ENCODE measurements at places on chromosomes 5 and 9.

GRCh38 chr5:88670461-88670860 lies 212.5 kb downstream of the MEF2C start:
- no peak for DNase-seq

DNA sequence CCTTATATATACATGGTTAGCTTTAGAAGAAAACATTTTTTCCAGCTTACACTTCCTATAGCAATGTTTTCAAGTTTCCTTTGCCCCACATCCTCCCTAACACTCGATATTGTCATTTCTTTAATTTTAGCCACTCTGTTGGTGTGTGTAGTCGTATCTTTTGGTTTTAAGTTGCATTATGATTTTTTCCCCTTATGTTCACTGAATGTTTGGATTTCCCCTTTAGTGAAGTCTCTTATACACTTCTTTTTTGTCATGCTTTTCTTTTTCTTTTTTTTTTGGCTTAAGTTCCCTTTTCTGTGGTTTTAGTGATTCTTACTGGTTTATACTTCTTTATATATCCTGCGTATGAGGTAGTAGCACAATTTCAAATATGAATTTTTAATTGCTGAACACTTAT lies 58.8 kb downstream of the KDM4C start:
- no peak for DNase-seq

GRCh38 chr5:63961125-63961597 lies 1.1 kb downstream of the HTR1A start:
- DNase-seq: no peak

- peak; percentile 19 for DNase-seq
These were observed 78.3 kb upstream of the LIFR start for GRCh38 chr5:38634568-38635369.

- DNase-seq: no peak
These were observed 43.4 kb downstream of the IRF1 start for GRCh38 chr5:132447196-132447595.

DNA sequence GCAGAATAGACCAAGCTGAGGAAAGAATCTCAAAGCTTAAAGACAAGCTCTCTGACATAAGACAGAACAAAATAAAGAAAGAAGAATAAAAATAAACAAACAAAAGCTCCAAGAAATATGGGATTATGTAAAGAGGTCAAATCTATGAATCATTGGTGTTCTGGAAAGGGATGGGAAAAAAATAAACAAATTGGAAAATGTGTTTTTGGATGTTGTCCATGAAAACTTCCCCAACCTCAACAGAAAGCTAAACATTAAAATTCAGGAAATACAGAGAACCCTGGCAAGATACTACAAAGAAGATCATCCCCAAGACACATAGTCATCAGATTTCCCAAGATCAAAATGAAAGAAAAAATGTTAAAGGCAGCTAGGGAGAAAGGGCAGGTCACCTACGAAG lies 662.0 kb upstream of the CDH18 start:
- DNase-seq: no peak

- no peak for DNase-seq
These were observed 212.7 kb downstream of the TTLL11 start for GRCh38 chr9:121880343-121880898.

- peak; percentile 67 for DNase-seq
These were observed 89.8 kb downstream of the CDKN2A start for GRCh38 chr9:21904371-21904770.

DNA sequence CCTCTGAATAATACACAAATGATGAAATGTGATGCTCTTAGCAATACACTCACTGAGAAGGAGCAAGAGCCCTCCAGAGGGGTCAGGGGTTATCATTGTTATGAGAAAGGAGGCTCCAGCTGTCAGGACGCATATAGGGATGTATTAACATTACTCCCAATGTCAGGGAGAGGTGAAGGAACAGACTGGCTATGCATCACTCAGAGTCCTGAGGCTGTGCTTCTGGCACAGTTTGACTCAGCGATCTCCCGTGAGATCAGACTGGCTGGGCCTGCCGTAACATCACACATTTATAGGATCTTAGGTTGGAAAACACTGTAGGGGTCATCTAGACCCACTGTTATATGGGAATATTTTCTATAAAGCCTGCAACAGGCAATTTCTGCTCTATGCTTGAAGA lies 226.5 kb upstream of the GLRA1 start:
- DNase-seq: no peak

GRCh38 chr9:91483189-91483691 lies 59.6 kb upstream of the NFIL3 start:
- peak; percentile 35 for DNase-seq

DNA sequence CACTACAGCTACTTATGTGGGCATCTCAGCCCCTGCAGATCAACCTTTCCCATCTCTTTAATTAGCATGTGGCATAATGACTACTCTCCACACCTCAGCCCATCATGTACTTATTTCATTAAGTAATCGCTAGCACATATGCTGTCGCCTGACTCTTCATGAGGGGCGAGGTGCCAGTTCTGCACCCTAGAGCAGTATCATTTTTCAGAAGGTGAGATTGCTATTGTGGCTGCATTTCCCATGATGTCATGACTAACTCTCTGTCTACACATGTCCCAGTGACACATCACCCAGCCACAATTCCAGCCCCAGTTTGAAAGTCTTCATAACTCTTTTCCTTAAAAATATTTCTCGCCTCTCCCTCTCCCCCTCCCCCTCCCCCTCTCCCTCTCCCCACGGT lies 7.6 kb upstream of the F2RL1 start:
- DNase-seq: peak; percentile 59

DNA sequence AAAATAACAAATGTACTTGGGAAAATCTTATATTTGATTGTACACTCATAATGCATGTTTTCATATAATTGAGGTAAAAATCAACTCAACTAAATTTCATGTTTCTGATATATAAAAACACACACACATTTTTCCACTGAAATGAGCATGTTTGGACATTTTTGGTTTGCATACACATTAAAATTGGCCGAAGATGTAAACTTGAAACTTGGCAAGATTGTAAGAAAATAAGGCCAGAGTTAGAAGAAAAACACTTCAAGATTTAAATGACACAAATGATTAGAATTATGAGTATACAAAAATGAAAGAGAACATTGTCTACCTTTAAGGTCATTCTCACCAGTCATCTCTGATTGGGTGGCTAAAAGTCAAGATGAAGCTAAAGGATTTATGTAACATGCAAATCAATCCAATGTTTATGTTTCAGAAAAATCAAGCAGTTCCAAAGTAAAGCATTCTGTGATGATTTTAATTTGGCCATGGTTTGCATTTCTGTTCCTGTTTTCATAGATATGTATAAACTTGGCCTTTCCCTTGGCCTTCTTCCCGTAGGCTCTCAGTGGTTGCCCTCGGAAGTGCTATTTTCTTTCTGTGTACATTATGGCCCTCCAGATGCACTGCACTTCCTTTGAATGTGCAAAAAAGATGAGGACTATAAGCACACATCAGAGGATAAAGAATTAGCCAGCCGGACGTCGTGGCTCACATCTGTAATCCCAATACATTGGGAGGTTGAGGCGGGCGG lies 1105.4 kb upstream of the DMAC1 start:
- DNase-seq: no peak

DNA sequence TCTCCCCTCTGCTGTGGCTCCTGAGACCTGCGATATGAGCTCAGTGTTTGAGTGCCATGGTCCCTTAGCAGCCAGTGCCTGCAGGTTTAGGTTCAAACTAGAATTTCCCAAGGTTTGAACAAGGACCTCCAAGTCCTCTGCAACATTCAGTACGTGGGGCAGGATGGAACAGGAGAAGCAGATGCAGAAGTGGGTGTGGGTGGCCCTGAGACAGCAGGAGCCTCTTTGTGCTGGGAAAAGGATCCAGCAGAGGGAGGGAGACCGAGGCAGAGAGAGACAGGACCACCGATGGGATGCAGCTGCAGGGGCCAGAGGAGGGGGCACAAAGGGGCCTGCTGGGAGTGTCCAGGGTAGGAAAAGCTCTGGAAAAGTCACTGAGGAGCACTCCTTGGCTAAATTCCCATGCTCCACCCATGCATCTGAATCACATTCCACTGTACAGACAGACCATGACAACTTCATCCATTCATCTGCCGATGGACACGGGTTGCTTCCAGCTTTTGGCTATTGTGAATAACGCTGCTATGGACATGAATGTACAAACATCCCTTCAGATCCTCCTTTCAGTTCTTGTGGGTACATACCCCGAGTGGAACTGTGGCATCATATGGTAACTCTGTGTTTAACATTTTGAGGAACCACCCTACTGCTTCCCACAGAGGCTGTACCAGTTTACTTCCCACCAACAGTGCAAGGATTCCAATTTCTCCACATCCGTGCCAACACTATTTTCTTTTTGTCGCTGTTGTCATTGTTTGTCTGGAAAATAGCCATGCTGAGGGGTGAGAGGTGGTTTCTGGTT lies 26.7 kb upstream of the SUSD3 start:
- no peak for DNase-seq

DNA sequence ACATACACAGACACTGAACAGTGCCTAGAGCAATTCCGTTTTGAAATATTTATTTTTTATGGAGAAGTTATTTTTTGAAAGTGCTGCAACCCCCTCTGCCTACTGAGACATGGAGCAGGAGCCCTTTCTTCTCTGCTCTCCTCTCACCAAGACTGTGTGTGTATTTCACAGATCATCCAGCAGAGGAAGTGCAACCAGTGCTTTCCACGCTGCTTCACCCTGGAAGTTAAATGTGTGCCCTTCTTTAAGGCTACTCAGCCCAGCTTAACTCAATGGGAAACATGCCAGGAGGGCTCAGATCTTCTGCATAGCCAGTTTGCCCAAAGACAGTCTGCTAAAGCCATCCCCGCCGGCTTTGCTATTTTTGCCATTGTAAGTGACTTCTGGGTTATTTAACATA lies 606.3 kb downstream of the TLE1 start:
- peak; percentile 28 for DNase-seq

GRCh38 chr9:89408628-89409101 lies 89.2 kb downstream of the SEMA4D start:
- DNase-seq: no peak

DNA sequence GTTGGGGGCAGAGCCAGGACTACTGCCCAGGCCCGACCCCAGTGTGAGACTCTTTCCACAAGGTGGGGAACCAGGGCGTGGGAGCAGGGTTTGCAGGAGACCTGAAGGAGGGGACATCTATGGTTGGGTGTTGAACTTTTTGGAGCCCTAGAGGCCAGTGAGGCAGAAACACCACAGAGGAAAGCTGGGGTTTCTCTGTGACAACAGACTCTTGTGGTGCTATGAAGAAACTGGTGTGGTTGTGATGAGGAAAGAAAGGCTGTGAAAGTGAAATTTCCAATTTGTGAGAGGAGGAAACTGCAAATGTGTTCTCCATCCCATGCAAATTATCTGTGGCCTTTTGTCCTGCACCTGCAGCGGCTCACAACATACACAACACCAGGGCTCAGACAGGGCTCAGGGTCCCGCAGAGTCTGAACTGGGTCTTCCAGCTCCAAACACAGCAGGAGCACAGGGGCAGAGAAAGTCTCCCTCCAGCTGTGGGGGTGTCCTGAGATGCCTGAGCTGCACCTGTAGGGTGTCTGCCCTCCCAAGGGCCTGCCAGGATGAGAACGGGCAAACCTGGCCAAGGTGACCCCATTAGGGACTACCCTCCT lies 51.4 kb upstream of the GRHPR start:
- no peak for DNase-seq

DNA sequence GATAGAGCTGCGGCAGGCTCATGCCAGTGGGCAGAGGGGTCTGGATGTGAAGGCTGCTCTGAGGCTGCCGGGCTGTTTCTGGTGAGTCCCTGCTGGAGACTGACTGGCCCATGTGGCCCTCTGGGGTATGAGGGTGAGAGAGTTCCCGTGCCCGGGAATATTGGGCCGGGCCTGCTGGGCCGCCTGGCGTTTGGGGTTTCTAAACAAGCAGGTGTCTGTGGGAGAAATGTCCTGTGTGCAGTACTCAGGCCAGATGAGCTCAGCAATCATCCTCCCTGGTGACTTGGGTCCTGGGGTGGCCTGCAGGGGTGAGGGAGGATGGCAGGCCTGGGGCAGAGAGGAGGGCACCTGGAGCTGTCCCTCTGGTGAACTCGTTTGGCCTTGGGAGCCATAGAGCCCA lies 74.9 kb downstream of the MACROH2A1 start:
- no peak for DNase-seq

- DNase-seq: no peak
These were observed 367.4 kb downstream of the PSAT1 start for GRCh38 chr9:78664370-78664769.

DNA sequence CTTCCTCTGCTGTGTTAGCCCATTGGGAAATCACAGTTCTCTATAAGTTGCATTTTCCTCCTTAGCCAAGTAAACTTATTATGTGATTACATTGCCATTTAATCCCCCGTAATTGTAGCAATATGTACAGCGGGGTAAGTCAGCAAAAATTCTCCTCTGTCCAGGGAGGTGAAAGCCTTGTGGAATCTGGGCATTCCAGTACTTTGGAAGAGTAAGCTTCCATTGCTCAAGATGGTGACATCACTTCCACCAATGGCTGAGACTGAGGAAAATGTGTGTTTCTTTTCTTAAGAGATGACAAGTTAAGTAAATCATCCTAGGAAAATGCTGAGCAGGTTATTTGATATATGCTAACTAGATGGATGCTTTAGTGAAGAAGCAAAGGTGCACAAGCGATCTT lies 436.7 kb downstream of the CETN3 start:
- DNase-seq: peak; percentile 82

- no peak for DNase-seq
These were observed 414.5 kb upstream of the ZNF608 start for GRCh38 chr5:125160787-125161502.

DNA sequence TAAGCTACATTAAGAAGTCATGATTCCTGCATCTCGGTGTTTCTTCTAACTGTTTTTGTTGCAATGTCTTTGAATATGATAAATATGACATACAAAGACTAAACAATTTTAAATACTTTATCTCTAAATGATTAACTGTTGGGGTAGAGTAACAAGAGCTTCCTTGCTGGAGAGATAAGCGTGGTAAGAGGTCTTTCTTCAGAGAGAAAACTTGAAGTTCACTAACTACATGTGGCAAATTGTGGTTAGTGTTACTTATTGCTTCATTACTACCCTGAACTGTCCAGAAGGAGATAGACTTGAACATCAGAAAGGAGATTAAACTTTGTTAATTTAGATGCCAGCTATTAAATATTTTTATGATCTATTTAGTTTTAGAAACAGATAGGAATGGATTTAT lies 7.0 kb upstream of the ARSB start:
- DNase-seq: no peak

GRCh38 chr5:153784277-153784676 lies 254.4 kb downstream of the FAM114A2 start:
- DNase-seq: peak; percentile 7

GRCh38 chr5:66617991-66618768 lies 22.0 kb downstream of the MAST4 start:
- no peak for DNase-seq

- peak; percentile 87 for DNase-seq
These were observed 227.0 kb downstream of the ZNF608 start for GRCh38 chr5:124519396-124519795.

GRCh38 chr5:55104036-55104772 lies 1.8 kb downstream of the GZMA start:
- DNase-seq: no peak
